ENCODE measurements at places on chromosomes 1 and 21.

DNA sequence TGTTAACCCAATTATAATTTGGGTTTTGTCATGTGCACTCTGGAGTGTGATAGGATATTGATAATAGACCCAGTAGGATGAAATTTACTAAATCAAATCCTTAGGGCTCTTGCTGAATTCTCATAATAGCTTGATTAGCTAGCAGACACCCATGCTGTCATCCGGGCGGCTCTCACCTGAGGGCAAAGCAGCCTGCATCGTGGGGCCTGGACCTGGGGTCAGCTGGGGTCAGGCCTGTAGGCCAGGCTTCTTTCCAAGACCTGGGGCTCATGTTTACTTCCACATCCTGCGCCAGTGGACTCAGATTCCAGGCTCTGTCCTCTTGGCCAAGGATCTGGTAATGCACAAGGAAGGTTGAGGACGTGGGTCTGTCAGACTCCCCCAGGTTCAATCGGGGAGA, 486.3 kb downstream of the NPHP4 start:
- no peak for DNase-seq

DNA sequence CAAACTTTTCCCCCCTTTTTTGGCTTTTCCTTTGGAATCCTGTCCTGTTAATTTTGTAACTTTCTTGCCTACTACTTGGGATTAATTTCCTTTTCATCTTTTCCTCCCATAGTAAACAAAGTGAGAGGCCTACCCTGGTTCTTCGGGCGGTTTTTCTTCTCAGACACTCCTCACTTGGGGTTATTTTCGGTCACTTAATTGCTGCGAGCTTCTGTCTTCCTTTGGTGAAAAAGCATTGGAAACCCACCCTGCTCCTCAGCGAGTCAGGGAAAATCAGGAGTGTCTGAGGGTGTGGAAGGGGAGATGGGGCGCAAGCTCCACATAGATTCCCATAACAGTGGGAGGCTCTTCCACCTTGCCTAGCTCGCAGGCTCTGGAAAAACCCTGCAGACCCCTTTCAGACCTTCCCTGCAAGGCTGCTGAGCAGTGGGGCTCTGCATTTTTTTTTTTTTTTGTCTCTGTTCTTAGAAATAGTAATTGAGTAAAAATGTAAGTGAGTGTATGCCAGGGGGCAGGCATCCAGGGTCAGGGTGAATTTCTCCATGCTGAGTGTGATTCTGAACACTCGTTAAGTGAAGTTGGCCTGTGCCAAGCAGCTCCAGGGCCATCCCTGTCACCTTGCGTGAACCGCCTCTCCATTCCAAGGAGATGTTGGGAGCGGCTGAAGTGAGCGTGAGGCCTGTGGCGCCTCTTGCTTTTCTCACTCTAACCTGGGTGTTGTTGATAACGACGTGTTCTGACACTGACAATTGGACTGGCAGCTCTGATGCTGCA, 20.3 kb downstream of the TGFB2 start:
- no peak for DNase-seq

DNA sequence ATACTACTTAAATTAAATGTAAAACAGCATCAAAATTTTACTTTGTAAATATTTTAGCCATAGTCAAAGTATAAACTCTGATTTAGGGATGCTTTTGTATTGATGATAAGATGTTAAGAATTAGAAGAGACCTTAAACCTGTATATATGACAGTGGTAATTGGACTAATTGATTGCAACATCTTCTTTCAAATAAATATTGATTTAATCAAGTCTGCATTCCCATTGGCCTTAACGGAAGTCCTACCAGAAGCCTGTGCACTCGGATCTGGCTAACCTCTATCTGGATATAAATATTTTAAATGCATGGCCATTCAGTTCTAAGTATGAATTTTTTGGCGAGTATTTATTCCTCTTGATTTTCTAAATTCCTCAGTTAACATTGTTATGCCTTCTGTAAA, 856.1 kb downstream of the USP25 start:
- no peak for DNase-seq

DNA sequence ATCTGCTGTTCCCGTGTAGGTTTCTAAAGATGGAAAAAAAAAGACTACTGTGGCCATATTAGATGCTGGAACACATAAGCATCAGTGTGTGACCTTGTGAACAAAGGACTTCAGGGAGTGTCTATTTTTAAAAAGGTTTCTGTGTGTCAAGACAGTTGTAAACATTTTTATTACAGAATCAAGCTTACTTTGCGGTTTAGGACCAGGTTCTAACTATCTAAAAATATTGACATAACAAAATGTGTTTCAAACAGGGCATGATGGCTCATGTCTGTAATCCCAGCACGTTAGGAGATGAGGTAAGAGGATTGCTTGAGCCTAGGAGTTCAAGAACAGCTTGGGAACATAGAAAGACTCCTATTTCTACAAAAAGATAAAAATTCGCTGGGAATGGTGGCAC, 7.1 kb upstream of the DDI2 start:
- no peak for DNase-seq

DNA sequence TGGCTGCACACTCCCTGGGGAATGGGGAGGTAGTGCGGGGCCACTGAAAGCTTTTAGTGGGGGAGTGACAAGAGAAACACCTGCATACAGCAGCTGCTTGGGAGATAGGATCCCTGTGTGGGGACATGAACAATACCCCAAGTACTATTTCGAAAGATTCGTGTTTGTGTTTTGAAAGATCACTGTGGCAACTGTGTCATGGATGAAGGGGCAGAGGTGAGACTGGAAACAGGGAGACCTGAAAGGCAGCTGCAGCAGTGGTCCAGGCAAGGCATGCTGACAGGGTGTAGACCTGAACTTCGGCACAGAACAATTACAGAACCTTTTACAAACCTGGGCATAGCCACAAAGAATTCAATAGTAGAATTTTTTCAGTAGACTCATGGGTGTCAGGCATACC, 32.9 kb downstream of the TENT5C start:
- DNase-seq, result no peak

- peak; percentile 65 for DNase-seq
Observed at GRCh38 chr1:51192213-51192843, 43.7 kb upstream of the RNF11 start.

DNA sequence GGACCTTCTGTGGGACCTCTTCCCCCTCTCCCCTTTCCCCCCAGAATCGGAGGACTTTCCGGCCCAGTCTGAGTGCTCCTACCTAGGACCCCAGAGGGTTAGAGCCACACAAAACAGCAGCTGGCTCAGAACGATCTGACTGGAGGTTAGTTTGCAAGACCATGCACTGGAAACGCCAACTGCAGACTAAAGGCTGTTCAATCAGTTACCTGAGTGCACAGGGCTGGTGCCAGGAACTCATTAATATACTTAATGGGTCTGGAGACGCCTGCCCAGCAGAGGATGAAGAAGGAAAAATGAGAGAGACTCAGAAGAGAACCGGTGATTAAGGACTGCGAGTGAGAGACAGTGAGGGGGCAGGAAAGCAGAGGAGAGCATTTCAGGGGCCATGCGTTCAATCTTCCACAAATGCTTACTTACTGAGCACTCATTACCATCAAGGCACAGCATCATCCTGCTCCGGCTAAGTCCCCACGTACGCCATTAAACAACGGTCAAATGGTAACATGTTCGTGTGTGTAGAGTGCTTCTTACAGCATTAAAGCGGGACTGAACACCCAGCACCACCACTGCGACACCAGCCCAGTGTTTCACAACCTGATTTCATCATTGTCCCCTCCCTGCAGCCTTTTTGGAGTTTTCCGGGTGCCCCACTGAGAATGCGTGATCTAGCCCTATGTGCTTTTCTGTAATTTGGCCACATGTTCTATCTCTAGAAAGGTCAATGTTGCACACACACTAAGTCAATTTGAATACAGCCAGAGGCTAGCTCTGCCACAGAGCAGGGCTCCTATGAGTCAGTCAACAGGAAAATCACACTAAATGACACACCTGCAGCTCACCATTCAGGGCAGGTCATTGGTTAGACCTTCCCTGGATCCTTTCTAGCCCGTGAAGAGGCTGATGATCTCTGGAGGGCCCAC, 7.6 kb downstream of the ENO1 start:
- DNase-seq, result no peak

GRCh38 chr21:20086508-20086907, 911.7 kb upstream of the NCAM2 start:
- DNase-seq, result no peak
